NCI-H187 (cell line): ENCODE measurements at places on chromosomes 5 and 9.
A peak's percentile ranks its signal among the peaks of the same experiment; 100 is the strongest.

DNA sequence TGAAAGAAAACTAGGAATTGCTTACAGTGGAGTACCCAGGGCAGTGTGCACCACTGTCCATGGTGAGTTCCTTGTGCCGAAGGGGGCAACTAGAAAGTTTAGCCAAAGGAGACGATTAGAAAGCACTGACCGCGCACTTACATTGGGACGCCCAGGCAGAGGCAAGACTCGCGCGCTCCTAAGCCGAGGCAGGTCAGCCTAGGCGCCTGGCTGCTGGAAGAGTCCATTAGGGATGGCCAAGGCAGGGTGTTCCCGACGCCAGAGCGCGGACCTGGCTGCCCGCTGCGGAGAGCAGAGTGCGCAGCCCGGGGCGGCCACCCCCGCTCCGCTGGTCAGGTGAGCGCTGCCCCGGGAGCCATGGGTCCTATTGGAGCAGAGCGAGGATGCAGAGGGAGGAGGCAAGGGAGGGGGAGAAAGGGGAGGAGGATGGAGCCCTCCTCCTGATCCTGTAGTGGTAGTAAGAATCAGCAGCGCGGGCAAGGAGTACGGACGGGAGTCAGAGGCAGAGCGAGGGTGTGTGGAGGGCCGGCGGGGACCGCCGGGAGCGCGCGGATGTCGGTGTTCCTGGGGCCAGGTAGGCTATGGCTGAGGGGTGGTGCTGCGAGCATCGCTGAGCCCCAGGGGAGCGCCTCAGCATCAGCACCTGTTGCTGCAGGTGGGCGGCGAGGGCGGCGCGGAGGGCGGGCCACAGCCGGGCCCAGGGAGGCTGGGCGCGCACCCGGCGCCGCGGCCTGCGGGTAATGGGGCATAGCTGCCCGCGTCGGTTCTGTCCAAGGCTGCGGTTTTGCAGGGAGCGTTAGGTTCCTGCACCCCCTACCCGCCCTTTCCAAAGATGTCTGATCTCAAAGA lies at the start of gene ADGRV1:
TSS of gene ADGRV1 (plus strand) at position 454 of the 849 bp plus-strand sequence. CDS start at position 553, 99 bp downstream.
- peak; percentile 92 for DNase-seq

DNA sequence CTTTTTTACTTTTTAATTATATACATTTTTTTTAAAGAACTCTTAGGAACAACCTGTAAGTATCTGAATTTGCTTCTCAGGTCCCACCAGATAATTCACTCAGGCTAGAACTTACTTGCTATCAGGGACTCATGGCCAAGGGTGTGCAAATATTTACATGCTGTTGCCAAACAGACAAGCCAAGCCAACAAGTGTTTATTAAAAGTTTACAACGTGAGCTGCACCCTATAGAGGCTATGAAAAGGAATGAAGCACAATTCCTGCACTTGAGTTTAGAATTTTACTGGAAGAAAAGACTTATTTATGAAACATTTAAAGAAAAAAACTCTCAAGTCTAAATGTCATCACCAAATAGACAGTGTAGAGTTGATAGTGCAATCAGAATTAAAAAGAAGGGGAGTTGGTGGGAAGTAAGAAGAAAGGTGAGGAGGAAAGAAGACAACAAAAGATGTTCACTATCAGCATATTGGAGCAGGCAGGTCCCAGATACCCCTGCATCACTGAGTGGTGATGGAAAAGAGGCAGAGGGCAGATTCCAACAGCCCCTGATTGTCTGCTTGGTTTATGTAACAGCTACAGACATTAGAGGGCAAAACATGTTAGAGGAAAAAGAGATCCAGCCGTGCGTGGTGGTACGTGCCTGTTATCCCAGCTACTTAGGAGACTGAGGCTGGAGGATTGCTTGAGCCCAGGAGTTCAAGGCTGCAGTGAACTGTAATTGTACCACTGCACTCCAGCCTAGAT lies 32.8 kb downstream of the SH3RF2 start:
- DNase-seq: no peak

DNA sequence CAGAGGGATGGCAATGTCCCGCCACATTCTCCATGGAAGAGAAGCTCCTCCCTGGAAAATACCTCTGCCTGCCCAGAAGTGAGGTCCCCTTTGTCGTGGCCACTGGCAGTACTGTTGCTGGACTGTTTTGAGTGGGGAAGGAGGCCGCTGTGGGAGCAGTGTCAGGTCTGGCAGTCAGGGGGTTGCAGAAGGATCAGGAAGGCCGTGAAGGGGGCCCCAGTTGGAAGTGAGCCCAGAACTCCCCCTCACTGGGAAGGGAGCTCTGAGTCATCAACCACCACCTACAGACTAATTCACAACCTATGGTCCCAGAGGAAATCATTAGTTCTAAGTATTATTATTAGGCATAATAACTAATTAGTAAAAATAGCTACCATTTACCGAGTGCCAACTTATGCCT lies 200.4 kb downstream of the TTLL11 start:
- no peak for DNase-seq

- DNase-seq: peak; percentile 31
Measured at GRCh38 chr9:37464426-37465248, 613 bp downstream of the ZBTB5 start.

DNA sequence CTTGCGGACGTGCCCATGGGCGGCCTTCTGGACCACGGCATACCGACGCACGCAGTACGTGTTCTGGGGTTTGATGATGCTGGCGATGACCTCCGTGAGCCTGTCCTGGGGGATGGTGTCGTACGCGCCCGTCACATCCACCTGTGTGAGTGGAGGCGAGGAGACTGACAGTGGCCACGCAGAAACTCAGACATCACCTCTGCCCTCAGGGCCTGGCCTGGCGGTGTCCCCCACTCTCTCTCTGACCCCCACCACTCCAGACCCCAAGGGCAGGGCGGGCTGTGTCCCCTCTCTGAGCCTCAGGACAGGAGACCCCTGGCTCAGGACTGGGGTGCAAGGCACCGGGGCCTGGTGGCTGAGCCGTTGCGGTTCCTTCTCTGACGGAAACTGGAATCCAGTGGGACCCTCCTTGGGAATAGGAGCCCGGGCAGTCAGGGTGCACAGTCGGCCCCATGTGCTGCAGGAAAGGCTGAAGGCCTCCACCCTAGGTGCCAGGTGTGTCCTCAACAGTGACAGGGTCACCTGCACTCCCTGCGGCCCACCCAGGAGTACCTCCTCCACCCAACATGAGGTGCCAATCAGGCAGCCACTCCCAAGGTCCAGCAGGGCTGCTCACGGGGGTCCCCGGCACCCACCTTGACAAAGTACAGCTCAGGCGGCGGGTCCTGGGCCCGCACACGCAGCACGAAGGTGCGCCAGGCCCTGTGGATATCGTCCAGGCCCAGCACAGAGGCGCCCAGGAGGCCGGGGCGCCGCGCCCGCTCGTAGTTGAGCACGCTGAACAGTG lies 16.0 kb downstream of the TERT start:
- DNase-seq: no peak

DNA sequence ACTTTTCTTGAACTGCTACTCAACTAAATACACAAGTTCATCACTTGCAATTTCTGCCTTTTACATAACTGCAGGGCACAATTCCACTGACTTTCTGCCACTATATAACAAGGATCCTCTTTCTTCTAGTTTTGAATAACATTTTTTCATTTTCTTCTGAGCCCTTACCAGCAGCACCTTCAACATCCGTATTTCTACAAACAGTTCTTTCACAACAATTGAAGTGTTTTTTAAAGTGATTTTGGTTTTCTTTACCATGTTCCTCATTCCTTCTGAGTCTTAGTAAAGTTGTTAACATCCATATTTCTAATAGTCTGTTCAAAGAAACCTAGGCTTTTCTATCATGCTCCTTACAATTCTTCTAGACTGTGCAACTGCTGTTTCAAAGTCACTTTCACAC lies 127.2 kb upstream of the PITX1 start:
- no peak for DNase-seq

DNA sequence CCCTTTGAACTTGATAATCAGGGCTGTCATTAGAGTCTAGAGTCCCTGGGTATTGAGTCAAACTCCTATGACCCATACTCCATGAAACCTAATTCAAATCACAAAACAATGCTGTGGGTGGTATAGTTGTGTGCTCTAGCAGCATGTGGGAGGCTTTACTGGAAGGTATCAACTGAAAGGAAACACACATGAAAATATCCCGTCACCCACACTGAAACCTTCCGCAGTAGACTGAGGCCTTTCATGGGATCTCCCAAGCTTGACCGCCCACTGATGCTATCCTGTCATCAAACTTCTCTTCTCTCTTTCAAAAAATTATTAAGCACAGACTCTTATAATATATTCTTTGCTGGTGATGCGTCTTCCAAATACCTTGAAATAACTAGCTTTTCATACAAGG lies 569.1 kb upstream of the MEF2C start:
- no peak for DNase-seq

- DNase-seq: no peak
Measured at GRCh38 chr9:7816021-7816420, 16.4 kb upstream of the DMAC1 start.

GRCh38 chr5:140113180-140113698 lies 670 bp upstream of the PURA start:
- DNase-seq: no peak
